A549 treated with CpdA at 1 μM for 4 hours (cell line): ENCODE measurements at places on chromosomes 1 and 21. TPM values are rescaled to one million over a fixed set of nuclear protein-coding genes. Genes with fewer than 3 reads are reported as not detected.

FAM167B gene
- total RNA-seq = 0.55 to 1.0 TPM (median 0.80 TPM) in 5 replicates

AGT gene
- 0.06 to 0.20 TPM (median 0.08 TPM) in 5 replicates for total RNA-seq

LAMTOR2 gene
- total RNA-seq = 152 to 166 TPM (median 161 TPM) in 5 replicates

CAPN8 gene
- 0.39 to 0.69 TPM (median 0.54 TPM) in 5 replicates for total RNA-seq

AKNAD1 gene
- 0.46 to 1.5 TPM (median 0.74 TPM) in 5 replicates for total RNA-seq

PIP5K1A gene
- total RNA-seq = 41.8 to 52.4 TPM (median 45.2 TPM) in 5 replicates

MNDA gene
- total RNA-seq = not detected in 5 replicates

OR2T27 gene
- total RNA-seq = not detected in 5 replicates

CA6 gene
- total RNA-seq = not detected in 5 replicates

SPRR2E gene
- total RNA-seq = not detected in 5 replicates

ACTN2 gene
- 0.01 to 0.12 TPM in 2 of 5 replicates, not detected in the others for total RNA-seq

HSD3B1 gene
- total RNA-seq = not detected in 5 replicates

SLAMF9 gene
- 0.17 to 0.25 TPM (median 0.22 TPM) in 3 of 5 replicates, not detected in the others for total RNA-seq

IGSF9 gene
- 0.22 to 0.39 TPM (median 0.27 TPM) in 5 replicates for total RNA-seq
